Small intestine (tissue), 16 donors: ENCODE measurements at places on chromosomes 12 and 14.

GRCh38 chr12:73506611-73507010, 1031.0 kb upstream of the ATXN7L3B start:
- no peaks in the 10 kb centered on the region for H3K4me1 ChIP-seq
- DNase-seq = no peak
- no peaks in the 10 kb centered on the region for H3K36me3 ChIP-seq
- no peaks in the 10 kb centered on the region for H3K27me3 ChIP-seq

DNA sequence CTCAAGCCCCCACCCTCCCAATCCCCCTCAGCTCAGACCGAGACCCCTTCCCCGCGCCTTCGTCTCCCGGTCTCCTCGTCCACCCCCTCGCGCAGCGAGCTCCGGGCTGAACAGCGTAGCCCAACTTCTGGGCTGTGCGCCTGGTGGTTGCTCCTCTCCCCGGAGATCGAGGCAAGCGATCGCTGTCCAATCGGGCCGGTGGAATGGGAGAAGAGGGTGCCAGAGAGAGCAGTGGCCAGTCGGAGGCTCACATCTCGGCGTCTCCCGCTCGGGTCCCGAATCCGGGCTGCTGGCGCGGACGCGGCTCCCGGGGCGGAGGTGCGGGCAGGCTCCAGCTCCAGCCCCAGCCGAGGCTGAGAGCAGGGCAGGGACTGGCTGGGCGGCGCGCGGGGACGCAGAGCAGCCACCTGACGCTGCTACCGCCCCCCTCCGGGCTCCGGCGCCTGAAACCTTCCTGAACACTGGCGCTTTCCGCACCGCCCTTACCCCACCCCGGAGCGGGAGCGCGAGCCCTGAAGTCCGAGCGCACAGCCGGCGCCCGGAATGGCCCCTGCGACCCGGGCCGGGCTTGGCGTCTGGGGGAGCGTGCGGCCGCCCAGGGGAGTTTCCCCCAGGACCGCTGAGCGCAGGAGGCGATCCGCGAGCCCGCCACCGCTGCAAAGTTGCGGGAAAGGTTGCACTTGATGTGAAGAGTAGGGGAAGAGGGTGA, 508 bp upstream of the KCNH5 start:
- no peak for DNase-seq
- H3K4me3 ChIP-seq = peak overlapping the region; percentile 24
- H3K4me1 ChIP-seq = no peaks in the 10 kb centered on the region
- H3K27ac ChIP-seq = no peak overlapping the region

- no peaks in the 10 kb centered on the region for H3K4me1 ChIP-seq
- no peak overlapping the region for H3K4me3 ChIP-seq
- no peak for DNase-seq
- no peak overlapping the region for H3K27ac ChIP-seq
- no peaks in the 10 kb centered on the region for H3K27me3 ChIP-seq
- H3K36me3 ChIP-seq = peaks cover 23% of the 10 kb centered on the region
Observed at GRCh38 chr12:101761781-101762180, 22.5 kb upstream of the SYCP3 start.

GRCh38 chr12:70774055-70774454, 136.8 kb upstream of the PTPRB start:
- DNase-seq = no peak
- no peak overlapping the region for H3K27ac ChIP-seq
- no peaks in the 10 kb centered on the region for H3K36me3 ChIP-seq
- H3K4me1 ChIP-seq = no peaks in the 10 kb centered on the region
- H3K4me3 ChIP-seq = no peak overlapping the region

GRCh38 chr14:89027097-89027740, 202.8 kb downstream of the TTC8 start:
- no peak overlapping the region for H3K27ac ChIP-seq
- H3K4me1 ChIP-seq = no peaks in the 10 kb centered on the region
- peak overlapping the region; percentile 39 for H3K4me3 ChIP-seq

DNA sequence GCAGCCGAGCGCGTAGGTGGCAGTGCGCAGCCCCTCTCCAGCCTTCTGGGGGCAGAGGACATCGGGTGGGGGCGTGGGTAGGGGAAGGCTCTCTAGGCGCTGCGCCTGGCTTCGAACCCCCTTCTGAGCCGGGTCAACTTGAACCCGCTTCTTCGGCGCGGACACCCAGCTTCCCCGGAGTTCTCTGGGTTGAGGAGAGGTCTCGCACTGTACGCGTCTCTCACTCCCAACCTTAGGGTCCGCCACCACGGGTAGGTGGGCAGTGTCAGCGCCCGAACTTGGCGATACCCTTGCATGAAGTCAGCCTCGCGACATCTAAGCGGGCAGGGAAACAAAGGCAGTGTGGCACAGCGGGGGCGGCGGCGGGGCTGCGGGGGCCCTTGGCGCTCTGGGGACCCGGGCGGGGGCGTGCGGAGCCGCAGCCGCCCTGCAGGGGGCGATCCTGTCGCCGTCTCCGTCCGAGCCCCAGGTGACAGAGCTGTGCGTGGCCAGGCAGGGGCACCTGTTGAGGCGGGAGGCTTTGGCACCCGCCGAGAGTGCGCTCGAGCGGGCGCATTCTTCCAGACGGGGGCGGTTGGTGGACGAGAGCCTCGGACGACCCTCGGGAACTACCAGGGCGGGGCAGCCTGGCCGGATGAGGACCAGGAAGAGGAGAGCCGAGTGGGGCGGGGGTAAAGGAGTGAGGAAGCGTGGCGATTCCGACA, 1.1 kb downstream of the GALNT16 start:
- peaks cover 7% of the 10 kb centered on the region for H3K27me3 ChIP-seq
- H3K4me3 ChIP-seq = peak overlapping the region; percentile 68
- H3K4me1 ChIP-seq = no peaks in the 10 kb centered on the region
- peak; percentile 54 for DNase-seq
- H3K27ac ChIP-seq = no peak overlapping the region

- H3K27ac ChIP-seq = no peak overlapping the region
- no peaks in the 10 kb centered on the region for H3K36me3 ChIP-seq
- H3K4me1 ChIP-seq = peaks cover 12% of the 10 kb centered on the region
Observed at GRCh38 chr12:31647086-31647491, 12.4 kb upstream of the ETFBKMT start.

DNA sequence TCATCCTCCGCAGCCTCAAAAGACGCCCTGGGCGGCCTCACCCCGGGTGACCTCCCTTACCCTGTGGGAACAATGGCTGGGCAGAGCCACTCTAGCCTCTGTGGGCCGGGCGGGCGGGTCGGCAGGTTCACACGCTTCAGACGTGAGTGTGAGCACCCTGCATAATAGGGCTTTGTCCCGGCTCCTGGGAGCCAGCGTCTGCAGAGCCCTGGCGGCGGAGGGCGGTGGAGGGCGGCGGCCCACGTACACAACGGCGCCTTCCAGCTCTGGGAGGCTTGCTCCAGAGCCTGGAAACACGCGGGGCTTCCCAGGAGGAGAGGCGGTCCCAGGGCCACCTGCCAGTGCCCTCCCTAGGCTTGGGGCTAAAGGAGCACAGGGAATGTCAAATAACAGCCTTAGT, 205.6 kb downstream of the BCL11B start:
- no peak overlapping the region for H3K4me3 ChIP-seq
- H3K27ac ChIP-seq = no peak overlapping the region
- H3K27me3 ChIP-seq = no peaks in the 10 kb centered on the region
- H3K36me3 ChIP-seq = no peaks in the 10 kb centered on the region

DNA sequence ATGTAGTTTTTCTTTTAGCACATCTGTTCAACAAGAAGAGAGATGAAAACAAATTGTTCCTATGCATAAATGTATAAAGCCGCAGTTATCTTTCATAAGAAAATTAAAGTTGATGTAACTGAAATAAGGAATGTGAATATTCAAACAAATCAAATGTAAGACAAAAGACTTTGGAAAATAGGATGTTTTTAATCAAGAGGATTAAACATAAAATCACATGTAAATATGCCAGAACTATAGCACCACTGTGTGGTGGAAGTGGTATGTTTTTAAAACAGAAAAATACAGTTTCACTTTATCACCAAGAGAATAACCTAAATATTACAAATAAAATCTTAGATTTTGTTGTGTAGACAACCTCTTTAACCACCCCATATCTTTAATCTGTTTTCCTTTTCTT, 40.4 kb downstream of the CAPS2 start:
- no peak overlapping the region for H3K4me3 ChIP-seq
- H3K27ac ChIP-seq = no peak overlapping the region
- no peaks in the 10 kb centered on the region for H3K4me1 ChIP-seq
- DNase-seq = peak; percentile 8

DNA sequence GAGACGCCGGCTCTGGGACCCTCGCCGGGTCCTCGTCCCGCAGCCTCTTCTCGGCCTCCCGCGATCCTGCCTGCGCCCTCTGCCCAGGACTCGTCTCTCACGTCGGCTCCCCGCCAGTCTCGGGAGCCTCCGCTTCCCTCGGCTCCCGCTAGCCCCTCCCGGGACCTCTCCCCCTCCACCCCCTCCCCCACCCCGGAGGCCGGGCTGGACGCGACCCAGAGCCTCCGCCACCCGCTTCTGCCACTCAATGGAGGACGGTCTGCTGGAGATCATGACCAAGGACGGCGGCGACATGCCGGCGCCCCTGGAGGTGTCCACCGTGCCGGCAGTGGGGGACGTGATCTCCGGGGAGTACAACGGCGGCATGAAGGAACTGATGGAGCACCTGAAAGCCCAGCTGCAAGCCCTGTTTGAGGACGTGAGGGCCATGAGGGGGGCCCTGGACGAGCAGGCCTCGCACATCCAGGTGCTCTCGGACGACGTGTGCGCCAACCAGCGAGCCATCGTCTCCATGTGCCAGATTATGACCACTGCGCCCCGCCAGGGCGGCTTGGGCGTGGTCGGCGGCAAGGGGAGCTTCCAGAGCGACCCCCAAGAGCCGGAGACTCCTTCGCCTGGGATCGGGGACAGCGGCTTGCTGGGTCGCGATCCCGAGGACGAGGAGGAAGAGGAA, 568 bp downstream of the CCDC184 start:
- H3K27me3 ChIP-seq = peaks cover 5% of the 10 kb centered on the region
- no peaks in the 10 kb centered on the region for H3K36me3 ChIP-seq
- H3K4me3 ChIP-seq = peak overlapping the region; percentile 27

- no peaks in the 10 kb centered on the region for H3K36me3 ChIP-seq
- H3K4me3 ChIP-seq = no peak overlapping the region
- no peaks in the 10 kb centered on the region for H3K27me3 ChIP-seq
- DNase-seq = no peak
Observed at GRCh38 chr12:92938018-92938417, 8.9 kb upstream of the EEA1 start.

- no peak overlapping the region for H3K27ac ChIP-seq
- no peak for DNase-seq
- no peaks in the 10 kb centered on the region for H3K4me1 ChIP-seq
- no peaks in the 10 kb centered on the region for H3K27me3 ChIP-seq
- no peaks in the 10 kb centered on the region for H3K36me3 ChIP-seq
Observed at GRCh38 chr12:93127107-93127560, 198.0 kb upstream of the EEA1 start.

DNA sequence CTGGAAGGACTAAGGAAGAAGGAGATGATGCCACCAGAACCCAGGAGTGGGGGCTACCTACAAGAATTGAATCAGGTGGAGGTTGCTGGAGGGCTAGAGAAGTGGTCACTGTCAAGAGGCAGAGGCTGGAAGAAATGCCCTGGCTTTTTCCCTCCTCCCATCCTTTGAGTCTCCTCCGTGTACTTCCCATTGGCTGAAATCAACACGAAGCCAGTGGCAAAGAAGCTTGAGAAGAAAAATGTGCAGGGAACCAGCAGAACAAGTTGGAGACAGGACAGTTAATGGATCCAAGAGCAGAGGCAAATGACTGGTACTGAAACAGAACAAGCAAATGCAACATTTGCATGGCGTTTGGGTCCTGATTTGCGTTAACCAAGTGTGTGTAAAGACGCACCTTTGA, 9.1 kb upstream of the FBLN5 start:
- DNase-seq = no peak
- H3K4me1 ChIP-seq = no peaks in the 10 kb centered on the region
- no peak overlapping the region for H3K4me3 ChIP-seq
- no peaks in the 10 kb centered on the region for H3K36me3 ChIP-seq

DNA sequence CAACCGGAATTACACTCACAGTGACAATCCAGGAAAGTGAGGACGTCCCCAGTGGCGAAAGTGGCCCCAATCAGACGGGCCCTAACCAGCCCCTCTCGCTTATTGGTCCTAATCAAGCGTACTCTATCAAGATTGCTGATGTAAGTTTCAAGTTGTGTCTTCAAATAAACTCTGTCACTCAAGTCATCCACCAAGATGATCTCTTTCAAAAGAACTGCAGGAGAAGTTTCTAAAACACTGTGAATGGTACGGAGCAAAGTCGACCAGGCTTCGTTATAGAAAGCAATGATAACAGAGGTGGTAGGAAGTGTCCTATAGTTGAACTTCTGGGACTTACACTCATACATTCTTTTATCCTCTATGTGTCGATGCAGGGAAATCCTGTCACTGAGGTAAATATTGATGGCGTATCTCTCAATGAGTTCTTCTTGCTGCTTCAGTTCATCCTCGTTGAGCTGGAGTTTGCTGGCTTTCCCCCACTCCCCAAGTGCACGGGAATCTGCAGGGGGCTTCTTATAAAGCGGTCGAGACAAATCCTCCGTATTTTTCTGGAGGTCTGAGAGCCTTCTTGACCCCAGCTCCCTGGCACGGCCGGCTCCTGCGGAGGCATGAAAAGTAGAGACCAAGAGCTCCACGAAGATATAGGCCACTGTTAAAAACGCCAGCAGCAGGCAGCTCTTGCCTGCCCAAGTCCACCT, 604 bp downstream of the GALNT4 start:
- DNase-seq = peak; percentile 48
- no peaks in the 10 kb centered on the region for H3K27me3 ChIP-seq
- H3K27ac ChIP-seq = peak overlapping the region; percentile 84
- H3K4me1 ChIP-seq = no peaks in the 10 kb centered on the region
- peak overlapping the region; percentile 75 for H3K4me3 ChIP-seq

DNA sequence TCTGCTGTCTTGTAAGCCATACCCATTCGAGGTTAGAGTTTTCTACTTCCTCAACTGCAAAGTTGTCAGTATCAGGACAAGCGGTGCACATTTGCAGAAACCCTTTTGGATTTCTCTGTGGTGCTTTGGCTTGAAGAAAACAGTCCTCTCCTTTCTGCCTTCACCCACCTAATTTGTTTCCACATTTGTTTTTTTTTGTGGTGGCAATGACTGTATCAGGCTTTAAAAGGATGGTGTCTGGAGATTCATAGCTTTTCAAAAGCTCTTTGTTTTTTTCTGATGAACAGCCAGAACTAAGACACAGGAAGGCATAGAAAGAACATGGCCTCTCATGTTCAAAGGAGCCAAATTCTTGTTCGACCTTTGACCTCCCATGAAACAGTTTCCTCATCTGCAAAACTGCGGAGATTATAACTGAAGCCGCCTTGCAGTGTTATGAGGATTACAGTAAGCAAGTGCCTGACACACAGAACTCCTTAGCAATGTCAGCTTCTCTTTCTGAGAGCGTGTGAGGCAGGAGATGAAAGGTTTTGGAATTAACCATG, 270.6 kb upstream of the TBX3 start:
- H3K4me3 ChIP-seq = no peak overlapping the region
- H3K4me1 ChIP-seq = no peaks in the 10 kb centered on the region
- peak; percentile 5 for DNase-seq
- no peaks in the 10 kb centered on the region for H3K27me3 ChIP-seq
- no peak overlapping the region for H3K27ac ChIP-seq

- no peaks in the 10 kb centered on the region for H3K36me3 ChIP-seq
- H3K27me3 ChIP-seq = peaks cover 66% of the 10 kb centered on the region
- H3K4me3 ChIP-seq = no peak overlapping the region
Observed at GRCh38 chr12:49537231-49537751, 1.5 kb upstream of the KCNH3 start.
